ENCODE measurements at places on chromosomes 13 and 19.
A peak's percentile ranks its signal among the peaks of the same experiment; 100 is the strongest.

DNA sequence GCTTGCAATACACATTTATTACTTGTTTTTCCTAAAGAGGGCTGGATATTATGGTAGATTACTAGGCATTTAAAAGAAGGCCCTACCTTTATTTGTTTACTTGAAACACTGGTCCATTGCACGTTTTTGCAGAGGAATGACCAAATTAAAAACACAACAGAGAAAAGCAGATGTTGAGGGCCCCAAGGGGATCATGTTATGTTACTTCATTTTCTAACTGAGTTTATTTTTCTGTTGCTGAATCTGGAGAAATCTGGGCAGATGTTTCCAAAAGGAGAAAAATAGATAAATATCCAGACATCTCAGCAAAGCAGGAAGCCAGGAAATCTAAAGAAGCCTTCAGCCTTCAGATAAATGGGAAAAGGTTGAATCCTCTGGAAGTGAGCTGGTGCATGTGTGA is 353.0 kb downstream of the NDFIP2 start:
- no peak for DNase-seq

- DNase-seq = no peak
Observed at GRCh38 chr13:23674795-23675640, 104.8 kb downstream of the TNFRSF19 start.

- DNase-seq = no peak
Observed at GRCh38 chr19:39969681-39970424, 1.1 kb upstream of the PSMC4 start.

DNA sequence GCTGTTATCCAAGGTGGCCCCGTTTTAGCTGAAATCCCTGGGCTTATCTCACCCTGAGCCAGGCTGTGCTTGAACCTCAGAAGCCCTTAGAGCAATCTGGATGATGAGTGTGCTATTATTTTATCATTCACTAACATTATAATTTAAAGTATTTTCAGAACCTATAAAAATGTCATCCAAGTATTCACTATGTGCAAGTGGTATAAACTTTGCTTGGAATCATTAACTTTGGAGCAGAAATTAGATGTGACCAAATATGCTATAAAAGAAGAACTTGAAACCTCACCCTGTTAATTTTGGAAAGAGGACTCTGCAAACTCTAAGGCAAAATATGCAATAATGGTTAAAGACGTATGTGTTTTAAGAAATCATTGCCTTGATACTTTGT is 147.5 kb downstream of the USP12 start:
- DNase-seq = no peak

DNA sequence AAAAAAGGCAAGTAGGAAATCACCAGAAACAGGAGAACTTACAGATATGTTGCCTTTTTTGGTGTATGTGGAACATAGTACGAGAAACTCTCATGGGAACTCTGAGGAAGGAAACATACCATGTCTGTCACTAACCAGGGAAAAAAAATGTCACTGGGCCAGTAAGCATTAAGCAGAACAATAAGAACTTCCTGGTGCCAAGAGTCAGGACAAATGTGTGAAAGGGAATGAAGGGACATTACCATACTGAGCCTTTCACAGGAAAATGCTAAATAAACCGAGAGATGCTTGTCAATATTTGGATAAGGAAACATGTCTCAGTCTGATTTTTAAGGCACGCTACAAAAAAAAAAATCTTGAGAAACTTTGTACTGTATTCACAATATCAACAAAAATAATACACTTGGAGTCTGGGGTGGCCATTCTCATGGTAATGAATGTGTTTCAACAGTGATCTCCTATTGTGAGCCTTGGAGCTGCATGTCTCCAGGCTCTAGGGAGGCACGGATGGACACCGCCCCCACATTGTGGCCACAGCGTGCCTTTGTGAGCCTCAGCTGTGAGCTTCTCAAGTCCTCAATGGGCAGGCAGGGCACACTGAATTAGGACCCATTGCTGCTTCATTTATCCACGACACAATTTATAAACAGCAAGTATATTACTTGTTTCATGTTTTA is 113.0 kb upstream of the ARGLU1 start:
- DNase-seq = no peak

- DNase-seq = peak; percentile 92
Observed at GRCh38 chr13:109509154-109509900, 277.1 kb downstream of the IRS2 start.

GRCh38 chr19:17948514-17948900 is 15.7 kb downstream of the CCDC124 start:
- no peak for DNase-seq

DNA sequence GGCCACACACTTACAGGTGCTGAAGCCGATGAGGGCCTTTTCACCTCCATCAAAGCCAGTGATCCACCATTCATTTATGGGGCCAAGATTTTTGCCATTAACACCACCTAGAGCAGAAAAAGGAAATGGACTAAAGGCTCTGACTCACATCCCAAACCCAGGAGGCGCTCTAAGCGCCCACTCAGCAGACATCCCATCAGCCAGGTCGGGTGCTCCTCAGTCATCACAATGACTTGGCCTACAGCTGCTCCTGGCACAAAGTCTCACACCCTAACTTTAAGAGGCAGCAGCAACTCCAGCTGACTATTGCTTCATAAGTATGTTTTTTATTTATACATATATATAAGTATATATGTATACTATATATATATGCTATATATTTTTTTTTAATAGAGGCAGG is 36.1 kb upstream of the EIF3G start:
- DNase-seq = no peak

GRCh38 chr13:113848431-113849260 is 15.2 kb downstream of the GAS6 start:
- DNase-seq = no peak

DNA sequence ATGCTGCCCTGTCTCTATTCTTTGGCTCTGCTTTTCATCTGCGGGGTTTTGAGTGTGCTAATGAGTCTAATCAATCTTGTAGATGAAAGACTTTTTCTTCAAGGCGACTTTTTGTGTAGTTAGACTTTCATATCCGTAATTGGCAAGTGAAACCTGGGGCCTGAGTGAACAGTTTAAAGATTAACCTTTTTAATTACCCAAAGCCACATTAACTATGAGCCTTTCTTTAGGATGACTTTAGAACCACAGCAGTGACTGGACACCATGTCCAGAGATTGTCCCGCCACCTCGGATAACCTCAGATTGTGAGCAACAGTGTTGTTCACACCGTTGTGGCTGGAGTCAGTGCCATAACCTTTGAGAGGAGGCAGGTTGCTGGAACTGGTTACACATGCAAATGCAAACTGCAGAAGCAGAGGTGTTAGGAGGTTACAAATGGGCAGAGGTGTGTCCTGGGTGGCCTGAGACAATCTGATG is 58.7 kb downstream of the SIAH3 start:
- no peak for DNase-seq

- DNase-seq = no peak
Observed at GRCh38 chr19:14775869-14776586, 2.3 kb downstream of the ADGRE2 start.

- DNase-seq = no peak
Observed at GRCh38 chr13:40626561-40626960, 39.9 kb downstream of the FOXO1 start.
